Pulmonary artery endothelial cell (primary cell): ENCODE measurements at places on chromosomes 2 and 18.

GRCh38 chr2:166068981-166069380, 58.8 kb downstream of the SCN1A start:
- no peak for DNase-seq

- DNase-seq: no peak
Measured at GRCh38 chr2:240423788-240424191, 11.7 kb upstream of the GPC1 start.

GRCh38 chr2:96773922-96774321, 13.2 kb downstream of the CNNM4 start:
- no peak for DNase-seq

GRCh38 chr2:181126311-181126868, 146.0 kb downstream of the UBE2E3 start:
- DNase-seq: no peak

DNA sequence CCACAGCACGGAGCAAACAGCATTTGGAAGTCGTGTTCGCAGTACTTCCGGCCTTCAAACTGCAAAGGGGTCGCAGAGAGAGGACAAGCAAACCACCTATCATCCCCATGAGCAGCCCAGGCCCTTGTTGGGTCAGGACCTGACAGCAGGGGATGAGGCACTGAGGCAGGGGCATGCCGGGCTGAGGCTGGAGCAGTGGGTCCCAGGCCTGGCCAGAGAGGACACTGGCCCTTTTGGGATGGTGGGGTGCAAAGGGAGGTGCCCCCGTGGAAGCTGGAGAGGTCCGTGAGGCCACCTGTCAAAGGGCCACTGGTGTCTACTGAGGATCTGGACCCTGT, 8.9 kb downstream of the GPR17 start:
- DNase-seq: no peak

DNA sequence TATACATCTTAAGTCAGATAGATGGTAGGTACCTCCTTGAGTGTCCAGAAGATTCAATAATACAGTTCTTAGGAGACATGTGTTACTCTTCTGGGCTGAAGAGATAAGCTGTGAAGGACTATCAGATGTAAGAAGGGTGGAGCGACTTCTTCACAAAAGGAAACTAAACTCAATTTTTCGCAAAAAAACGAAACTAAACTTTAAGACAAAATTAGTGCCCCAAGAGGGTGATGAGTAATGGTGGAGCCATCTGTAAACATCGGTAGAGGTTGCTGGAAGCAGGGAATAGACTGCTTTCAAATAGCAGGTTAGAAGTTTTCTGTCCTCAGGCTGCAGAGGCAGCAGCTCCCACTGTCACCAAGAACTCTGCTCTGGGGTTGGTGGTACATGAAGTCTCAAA, 111.6 kb upstream of the TACR1 start:
- no peak for DNase-seq

DNA sequence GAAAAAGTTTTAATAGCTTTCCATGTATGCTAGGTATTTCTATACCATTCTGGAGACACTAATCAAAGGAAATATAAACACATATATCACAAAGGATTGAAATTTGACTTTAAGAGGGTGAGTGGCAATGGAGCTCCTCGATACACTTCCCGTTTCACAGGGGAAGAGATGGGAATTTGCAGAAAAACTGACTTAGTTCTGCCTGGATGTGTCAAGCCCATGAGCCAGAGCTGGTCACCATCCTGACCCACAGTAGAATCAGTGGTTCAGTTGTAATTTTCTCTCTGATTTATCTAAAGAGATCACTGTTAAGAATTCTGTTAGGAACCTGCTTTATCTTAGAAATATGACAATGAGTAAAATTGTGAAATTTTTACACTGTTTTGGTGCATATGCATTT, 34.2 kb downstream of the PLCL1 start:
- no peak for DNase-seq

- DNase-seq: no peak
Measured at GRCh38 chr2:104344306-104344705, 509.6 kb upstream of the POU3F3 start.

DNA sequence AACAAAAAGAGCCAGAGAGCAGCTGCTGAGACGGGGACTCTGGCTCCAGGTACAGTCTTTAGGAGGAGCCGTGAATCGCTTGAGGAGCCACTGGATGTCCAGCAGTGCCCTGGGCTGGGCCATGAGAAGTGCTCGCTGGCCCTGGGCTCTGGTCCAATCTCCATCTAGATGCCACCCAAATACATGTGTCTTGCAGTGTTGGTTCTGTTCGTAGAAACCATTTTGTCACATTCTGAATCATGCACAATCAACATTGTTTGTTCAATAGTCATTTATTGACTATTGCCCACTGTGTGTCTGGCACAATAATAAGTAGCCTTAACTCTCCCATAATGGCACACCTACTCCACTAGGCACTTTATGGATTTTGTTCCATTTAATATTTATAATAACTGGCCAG, 26.1 kb downstream of the TYMS start:
- no peak for DNase-seq

DNA sequence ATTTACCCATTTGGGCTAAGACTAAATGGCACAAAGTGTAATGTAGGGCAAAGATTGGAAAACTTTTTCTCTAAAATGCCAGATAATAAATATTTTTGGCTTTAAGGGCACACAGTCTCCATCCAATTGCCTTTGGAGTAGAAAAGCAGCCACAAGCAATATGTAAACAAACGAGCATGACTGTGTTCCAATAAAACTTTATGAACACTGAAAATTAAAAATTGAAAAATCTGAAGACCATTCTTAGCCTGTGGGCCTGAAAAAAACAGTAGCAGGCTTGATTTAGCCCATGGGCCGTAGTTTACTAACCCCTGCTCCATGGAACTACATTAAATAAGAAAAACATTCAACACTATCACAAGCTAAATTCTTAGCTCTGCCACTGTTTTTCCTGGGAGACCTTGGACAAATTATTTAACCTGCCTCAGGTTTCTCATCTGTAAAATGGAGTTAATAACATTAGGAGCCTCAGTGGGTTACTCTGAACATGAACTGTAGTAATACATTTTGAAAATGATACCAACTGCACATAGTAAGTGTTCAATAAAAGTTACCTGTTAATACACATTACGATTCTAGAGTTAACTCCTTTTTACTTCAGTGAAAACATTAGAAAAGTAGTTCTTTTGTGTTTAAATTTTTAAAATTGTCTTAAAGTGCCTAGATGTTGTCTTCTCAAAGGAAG, 1.3 kb downstream of the IFIH1 start:
- DNase-seq: no peak

- DNase-seq: no peak
Measured at GRCh38 chr2:40030456-40030975, 251.5 kb upstream of the THUMPD2 start.

DNA sequence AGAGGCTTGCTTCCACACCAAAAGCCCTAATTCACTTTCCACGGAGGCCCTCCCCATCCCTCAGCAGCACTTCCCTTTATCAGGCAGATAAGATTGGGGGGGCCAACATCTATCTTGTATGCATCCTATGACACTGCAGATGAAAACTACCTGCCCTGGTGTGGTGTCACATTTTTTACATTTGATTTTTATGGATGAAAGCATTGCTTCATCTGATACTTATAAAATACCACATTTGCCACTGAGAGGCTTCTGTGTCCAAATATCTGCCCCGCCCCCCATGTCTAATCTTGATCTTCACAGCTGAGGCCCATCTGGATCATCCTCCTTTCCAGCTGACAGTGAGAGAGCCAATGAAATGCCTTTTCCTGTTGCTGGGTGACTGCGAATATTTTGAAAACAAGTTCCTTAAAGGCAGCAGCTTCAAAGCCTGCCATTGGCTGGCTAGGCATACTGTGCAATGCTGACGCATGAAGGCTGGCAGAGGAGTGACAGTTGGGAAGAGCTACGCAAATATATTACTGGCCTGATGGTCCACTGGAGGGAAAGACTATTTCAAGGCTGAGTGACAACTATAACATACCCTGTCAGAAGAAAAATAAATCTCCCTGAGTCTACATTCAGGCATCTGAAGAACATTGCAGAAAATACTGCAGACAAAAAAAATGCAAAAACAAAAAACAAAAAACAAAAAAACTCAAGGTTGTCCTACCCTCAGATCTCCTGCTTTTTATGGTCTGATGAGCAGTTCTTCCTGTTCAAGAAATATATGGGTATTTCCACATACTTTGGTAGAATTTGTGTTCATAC, 318.7 kb downstream of the PDE11A start:
- no peak for DNase-seq

- no peak for DNase-seq
Measured at GRCh38 chr2:155318710-155319109, 620.2 kb downstream of the KCNJ3 start.

- no peak for DNase-seq
Measured at GRCh38 chr2:196533772-196534397, 105.6 kb upstream of the CCDC150 start.

- DNase-seq: no peak
Measured at GRCh38 chr18:6778459-6779247, 49.1 kb downstream of the ARHGAP28 start.

GRCh38 chr2:151849413-151850010, 21.3 kb upstream of the ARL5A start:
- DNase-seq: no peak

GRCh38 chr18:41538751-41539150, 416.3 kb upstream of the PIK3C3 start:
- no peak for DNase-seq

- no peak for DNase-seq
Measured at GRCh38 chr2:122101319-122101718, 345.9 kb downstream of the TSN start.

- DNase-seq: no peak
Measured at GRCh38 chr18:63290166-63290820, 29.3 kb downstream of the BCL2 start.
